ENCODE measurements at places on chromosomes 16 and 17. TPM values are rescaled to one million over a fixed set of nuclear protein-coding genes. Genes with fewer than 3 reads are reported as not detected.

GRCh38 chr16:54216688-54217087 lies 69.9 kb downstream of the IRX3 start:
- DNase-seq: no peak

DNA sequence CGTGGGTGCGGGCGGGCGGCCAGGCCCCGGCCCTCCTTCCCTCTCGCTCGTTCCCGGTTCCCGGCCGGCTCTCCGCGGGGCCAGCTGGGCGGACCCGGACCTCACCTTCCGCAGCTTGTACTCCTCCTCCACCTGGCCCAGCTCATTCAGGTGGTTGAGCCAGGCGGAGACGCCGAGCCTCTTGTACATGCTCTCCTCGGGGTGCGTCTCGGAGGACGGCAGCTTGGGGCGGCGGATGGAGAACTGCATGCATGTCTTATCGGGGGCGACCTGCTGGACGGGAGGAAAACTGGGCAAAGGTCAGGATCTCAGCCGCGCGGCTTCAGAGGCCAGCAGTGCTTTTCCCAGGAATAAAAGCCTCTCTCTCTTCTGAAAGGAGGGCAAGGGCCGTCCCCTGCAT lies 85.4 kb downstream of the TBC1D16 start:
- peak; percentile 57 for DNase-seq

The OSGIN1 gene
- total RNA-seq: 0.38 TPM

The EPX gene
- total RNA-seq: not detected

- no peak for DNase-seq
Observed at GRCh38 chr17:38579083-38579480, 26.7 kb downstream of the SRCIN1 start.

DNA sequence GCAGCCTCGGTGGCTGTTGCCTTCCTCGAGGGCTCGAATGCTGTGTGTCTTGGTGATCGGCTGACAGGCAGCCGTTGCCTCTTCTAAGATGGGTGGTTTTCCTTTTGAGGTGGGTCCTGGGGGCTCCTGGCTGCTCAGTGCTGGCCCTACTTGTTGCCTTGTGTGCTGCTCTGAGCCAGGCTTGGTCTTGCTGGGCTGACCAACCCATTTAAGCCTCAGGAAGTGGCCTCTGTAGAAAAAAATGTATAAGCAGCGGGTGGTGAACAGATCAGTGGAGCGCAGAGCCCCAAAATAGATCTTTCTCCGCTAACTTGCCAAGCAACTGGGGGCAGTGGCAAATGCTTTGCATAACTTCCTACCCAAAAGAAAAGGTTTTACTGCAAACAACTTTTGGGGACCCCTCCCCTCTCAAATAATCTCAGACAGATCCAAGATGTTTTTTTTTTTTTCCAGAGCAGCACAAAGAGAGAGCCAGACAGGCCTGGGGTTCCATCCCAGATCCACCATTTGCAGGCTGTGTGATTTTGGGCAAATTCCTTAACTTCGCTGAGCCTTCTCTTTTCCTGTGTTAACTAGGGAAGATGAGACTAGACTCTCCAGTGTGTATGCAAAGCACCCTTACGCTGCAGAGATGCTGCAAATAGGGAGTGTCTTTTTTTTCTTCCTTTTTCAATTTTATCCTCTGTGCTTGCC lies 42.5 kb downstream of the PLCG2 start:
- no peak for DNase-seq

- no peak for DNase-seq
Observed at GRCh38 chr16:57707331-57707730, 12.7 kb downstream of the DRC7 start.

DNA sequence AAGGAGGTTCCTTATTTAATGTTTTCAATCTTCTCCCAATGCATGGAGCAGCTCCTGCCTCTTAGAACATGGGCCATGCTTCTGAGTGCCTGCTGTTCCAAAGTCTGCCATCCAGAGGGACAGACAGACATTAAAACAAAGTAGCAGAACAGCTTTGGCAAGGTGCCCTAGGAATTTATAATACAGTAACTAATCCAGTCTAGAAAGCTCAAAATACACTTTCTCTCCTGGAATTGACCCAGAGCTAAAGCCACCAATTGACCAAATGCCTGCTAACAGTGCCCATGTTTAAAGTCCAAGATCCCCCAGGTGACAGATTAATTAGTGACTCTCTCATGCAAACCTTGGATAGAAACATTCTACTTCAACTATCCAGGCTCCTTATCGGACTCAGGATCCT lies 11.1 kb upstream of the CHRNE start:
- DNase-seq: no peak

DNA sequence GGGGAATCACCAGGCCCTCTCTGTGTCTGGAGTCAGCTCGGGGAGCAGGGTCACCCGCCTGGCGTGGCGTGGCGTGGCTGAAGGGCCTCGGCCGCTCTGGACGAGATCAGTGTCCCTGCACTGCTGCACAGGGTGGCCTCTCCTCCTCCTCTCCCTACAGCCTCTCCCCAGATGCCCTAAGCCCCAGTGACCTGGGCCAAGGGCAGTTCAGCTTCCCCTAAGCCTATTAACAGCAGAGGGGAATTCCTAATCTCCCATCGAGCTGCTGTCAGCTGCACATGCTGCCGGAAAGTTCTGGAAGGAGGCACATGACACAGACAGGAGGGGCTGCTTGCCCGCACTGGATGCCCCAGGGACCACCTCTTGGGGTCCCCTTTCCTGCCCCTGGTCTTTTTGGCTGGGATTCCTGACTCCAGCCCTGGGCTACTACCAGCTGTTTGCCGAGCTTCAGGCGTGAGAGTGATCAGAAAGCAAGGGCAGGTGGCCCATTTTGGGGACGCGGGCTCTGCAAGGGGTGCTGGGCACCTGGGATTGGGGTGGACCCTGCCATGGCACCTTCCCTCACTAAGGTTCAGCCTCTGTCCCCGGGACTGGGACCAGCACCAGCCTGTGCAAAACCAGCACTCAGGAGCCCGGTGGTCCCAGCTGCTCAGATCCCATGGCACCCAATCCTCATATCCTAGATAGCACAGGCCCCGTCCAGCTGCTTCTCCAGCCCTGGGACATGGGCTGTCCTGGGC lies 794 bp downstream of the PDE6G start:
- no peak for DNase-seq

DNA sequence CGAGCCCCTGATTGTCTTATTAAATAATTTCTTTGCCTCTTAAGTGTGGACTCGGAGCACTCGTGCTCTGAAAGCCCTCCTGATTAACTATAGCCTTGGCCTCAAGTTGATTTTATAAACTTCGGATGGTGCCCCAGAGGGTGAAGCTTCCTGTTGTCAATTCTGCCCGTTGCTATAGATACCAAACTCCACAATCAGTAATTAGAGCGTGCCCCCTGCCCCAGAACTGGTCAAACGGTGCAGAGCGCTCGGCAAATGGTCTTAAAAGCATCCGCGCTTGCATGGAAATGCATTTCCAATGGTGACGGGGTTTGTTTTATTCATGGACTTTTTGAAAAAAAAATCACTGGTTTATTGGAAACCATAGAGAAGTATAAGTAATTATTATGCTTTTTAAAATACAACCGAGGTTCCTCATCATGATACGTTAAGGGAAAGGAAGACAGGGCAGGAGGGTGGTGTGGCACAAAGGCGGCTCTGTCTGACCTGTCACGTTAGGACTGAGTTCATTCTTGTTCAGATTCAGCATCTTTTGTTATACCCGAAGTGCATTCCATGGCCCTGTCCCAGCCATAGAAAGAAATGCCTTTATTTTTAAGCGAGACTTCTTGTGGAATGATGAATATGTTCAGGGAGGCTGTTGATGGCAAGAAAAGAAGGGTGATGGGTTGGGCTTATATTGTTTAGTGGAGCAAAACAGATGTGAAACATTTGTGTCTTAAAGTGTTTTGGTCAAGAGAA lies 476.4 kb downstream of the MAF start:
- DNase-seq: no peak

- DNase-seq: peak; percentile 41
Observed at GRCh38 chr17:83202002-83203000, 122.9 kb downstream of the METRNL start.

DNA sequence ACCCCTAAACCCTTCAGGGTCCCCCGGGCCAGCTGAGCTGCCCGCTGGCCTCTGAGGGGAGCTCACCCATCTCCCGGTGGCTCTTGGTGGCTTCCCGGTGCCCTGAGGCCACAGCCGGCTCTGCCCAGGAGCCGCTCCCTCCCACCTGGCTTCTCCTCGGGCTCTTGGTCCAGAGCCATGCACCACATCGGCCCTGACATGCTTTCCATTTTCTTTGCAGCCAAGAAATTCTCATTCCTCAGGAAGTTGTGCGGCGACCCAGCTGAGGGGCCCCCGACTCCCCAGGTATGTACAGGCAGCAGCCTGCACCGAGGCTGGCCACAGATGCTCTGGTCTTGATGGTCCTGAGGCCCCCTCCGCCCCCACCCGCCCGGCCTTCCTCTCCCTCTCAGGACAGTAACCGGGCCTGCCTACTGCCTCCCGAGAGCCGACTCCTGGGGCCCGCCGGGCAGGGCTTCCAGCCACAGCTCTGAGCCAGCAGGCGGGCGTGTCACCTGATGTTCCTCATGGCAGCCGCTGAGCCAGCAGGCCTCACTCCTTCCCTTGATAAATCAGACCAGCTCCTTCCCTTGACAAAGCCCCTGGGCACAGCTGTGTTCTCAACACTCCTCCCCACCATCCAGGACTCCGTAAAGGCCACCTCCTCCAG lies 28.4 kb upstream of the ZFPM1 start:
- DNase-seq: no peak

GRCh38 chr16:4664538-4665418 lies 28.6 kb upstream of the NUDT16L1 start:
- DNase-seq: no peak

The TBC1D3H gene
- total RNA-seq: not detected

DNA sequence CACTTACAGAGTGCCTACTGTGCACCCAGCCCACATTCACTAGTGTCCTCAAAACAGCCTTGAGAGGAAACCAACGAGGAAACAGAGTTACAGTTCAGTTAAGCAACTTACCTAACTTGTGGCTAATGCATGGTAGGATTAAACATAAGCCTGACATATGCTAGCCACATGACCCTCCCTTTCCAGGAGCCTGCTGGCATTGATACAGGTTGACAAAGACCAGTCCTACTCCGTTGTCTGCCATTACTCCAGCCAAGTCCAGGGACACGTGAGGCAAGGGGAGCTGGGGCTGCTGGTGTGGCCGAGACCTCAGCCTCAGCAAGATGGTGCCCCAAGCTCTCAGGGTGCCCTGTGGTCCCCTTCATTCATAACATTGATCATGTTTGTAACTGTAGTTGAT lies 37.9 kb downstream of the SNX20 start:
- DNase-seq: no peak

The ANKRD40 gene
- 44.7 TPM for total RNA-seq

The NLRC3 gene
- total RNA-seq: 48.3 TPM

DNA sequence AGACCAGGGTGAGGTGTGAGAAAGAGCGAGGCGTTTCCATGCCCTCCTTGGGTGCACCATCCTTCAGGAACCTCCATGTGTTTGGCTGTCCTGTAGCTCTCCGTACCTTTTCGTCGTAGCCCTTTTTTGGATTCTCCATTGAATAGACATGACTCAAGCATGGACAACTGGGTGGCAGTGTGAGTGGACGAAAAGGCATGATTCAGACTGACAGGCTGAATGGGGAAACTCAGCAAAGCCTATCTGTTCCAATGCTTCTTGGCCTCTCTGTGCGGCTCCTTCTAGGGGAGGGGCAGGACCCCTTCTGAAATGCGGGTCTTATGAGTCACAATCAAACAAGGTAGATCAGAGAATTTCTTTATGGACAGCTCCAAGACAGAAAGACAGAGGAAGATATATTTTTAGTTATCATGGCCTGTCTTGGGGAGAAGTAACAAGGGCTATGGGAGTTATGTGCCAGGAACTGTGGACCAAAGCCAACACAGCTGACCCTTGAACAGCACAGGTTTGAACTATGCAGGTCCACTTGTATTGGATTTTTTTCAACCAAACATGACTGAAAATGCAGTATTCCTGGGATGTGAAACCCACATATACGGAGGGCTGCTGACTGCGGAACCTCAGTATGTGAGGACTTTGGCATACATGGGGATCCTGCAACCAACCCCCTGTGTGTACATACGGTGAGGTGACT lies 22.9 kb downstream of the ADORA2B start:
- no peak for DNase-seq

- DNase-seq: peak; percentile 45
Observed at GRCh38 chr17:35132816-35133550, 9.1 kb downstream of the NLE1 start.

The MOSMO gene
- 14.1 TPM for total RNA-seq

GRCh38 chr16:71526111-71526631 lies at the start of gene CHST4:
TSS of gene CHST4 (plus strand) at chr16:71526426. CDS start at chr16:71536678, 10,252 bp downstream.
- DNase-seq: no peak

GRCh38 chr17:4987767-4988567 lies 492 bp upstream of the CAMTA2 start:
- DNase-seq: no peak

- peak; percentile 84 for DNase-seq
Observed at GRCh38 chr16:11328172-11329070, 16.8 kb upstream of the RMI2 start.

DNA sequence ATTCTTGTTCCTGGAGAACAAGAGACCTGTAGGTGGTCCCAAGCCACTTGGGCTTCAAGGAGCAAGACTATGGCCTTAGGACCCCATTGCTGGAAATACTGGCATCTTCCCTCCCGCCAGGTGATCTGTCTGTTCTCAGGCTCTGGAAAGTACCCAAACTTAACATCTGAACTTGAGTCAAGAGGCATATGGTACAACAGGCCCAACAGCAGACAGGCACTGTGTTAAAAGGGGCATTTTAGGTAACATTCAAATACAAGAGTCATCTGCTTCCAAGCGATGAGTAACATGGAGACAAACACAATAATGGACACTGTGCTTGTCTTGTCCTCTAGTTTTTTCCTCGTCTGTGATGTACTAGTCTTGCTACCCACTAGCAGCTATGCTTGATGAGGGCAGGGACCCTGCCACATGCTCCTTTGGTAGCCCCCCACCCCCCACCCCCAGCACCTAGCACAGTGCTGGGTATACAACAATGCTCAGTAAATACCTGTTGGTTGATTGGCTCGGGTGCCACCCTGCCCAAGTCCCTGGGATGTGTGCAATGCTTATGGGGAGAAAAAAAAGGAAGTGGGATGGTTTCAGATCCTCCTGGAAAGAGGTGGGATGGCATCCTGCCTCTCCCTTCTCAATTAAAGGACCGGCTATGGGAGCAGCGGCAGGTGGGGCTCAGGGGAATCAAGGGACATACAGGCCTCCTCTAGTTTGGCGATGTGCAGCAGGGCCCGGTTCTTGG lies 19.4 kb downstream of the CSF3 start:
- DNase-seq: no peak

The ABCA10 gene
- 4.7 TPM for total RNA-seq

The NKD1 gene
- 0.86 TPM for total RNA-seq

The NPIPB12 gene
- total RNA-seq: 143 TPM

GRCh38 chr17:46862949-46863348 lies 11.6 kb downstream of the WNT9B start:
- no peak for DNase-seq

The KRT20 gene
- not detected for total RNA-seq

- no peak for DNase-seq
Observed at GRCh38 chr17:63191610-63192009, 225.6 kb downstream of the TANC2 start.

The TBC1D3L gene
- total RNA-seq: 10.0 TPM
